GOT3 (cell line): ENCODE measurements at places on chromosomes 6 and 20.

DNA sequence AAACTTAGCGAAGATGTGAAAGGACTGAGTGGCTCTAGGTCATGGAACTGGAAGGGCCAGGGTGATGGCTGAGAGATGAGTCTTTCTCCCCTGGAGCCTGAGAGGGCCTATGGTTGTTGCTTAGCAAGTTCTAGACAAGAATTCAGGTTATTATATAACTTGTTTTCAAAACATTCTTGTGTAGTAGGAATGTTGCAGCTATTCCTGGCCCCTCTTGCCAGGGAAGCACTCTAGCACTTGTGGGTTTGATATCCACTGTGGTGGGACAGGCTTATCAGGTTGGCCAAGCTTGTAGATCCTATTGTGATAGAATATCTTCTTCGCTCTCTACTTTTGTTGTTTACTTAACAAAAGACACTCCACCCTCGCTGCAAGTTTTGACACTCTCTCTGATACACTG is 211.8 kb upstream of the CITED2 start:
- DNase-seq = no peak

DNA sequence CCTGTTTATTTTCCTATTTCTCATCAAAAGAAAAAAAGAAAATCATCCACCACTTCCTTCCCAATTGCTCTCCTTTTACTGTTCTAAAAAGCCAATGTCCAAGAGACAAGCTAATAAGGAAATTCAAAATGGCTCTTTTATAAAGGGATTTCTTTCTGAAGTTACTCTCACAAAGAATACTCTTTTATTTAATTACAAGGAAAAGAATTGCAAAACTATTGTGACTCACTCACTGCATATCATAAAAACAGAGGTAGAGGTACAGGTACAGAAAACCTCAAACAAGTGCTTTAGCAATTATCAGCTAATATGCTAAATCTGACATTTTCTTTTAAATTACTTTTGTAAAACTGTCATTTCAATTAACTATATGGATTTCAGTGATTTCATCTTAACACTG is 18.1 kb downstream of the DEK start:
- DNase-seq = no peak

- DNase-seq = no peak
These were observed 21.7 kb upstream of the MRPS10 start for GRCh38 chr6:42239333-42239732.

DNA sequence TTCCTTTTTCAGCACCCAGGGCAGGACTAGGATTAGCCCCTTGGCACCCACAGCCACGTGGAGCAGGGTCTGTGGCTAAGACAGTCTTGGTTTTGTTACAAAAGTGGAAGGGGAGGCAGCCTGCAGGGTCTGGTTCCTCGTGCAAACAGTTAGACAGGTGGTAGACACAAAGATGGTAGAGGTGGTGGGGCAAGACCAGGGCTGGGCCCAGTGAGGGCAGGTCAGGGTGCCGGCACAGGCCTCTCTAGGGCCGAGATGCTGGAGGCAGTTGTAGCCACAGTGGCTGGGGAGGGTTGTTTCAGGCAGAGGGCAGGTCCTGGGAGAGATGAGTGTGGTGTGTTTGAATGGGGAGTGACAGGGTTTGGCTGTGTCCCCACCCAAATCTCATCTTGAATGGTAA is 161.6 kb downstream of the SMOC2 start:
- DNase-seq = no peak

DNA sequence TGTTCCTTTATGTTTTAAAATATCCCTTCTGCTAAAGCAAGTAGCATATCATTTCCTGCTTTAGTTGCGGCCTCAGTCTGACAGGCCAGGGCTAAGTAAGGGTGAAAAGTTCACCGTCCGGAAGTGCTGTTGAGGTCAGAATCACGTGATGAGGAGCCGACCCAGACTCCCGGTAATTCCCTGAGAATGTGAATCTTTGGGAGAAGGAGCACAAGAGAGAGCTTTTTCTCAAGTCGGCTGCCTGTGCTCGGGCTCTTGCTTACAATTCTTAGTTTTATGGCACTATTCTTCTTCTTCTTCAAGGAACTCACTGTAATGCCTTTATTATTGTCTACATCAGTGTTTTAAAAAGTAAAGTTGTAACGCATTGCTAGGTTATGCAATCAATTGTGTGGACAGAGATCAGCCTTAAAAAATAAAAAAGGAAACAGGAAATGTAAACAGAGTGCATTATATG is 309.3 kb downstream of the PRL start:
- DNase-seq = no peak

GRCh38 chr20:34581341-34582184 is 23.0 kb downstream of the MAP1LC3A start:
- no peak for DNase-seq

- no peak for DNase-seq
These were observed 383.7 kb upstream of the CDH4 start for GRCh38 chr20:60868316-60868891.

DNA sequence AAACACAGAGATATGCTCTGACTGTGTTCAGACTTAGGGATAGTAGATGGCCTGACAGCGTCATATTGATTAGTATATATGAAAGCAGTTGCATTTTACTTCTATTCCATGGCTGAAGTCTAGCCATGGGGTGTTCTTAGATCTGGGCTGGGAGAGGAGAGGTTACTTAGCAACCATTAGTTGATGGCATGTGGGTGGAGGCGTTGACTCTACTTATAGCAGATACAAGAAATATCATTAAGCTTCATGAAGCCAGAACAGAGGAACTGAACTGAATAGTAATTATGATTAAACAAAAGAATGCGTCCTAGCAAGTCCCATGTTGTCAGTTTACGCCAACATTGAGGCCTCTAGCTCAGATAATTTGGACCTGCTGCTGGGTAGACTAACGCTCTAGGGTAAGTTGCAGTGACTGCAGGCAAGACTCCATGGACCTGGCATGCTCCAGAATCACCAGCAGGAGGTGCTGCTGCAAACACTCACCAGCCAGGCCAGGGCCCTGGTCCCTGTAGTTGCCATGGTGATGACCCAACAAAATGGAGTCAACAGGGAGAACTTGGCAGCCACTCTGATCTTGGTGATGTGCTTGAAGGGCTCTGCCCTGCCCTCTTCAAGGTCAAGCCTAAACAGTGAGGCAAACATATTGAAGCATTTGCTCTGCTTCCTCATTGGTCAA is 477.3 kb downstream of the PREX1 start:
- DNase-seq = no peak

DNA sequence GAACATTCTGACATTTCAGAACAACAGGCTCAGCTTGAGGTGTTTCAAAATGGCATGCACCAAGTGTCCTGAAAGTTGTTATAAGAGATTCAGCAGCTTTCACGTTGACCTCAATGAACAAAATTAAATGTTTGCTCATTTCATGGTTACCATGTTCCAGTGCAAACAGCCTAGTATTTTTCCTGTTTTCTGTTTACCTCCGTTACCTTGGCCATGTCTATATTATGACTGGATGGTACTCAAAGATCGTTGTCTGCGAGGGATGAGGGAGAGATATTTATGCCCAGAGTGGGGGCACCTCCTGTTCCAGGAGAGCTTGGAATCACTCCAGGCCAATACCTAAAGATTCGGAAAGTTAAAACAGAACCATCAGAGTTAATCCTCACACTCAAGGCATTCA is 83.8 kb upstream of the SASH1 start:
- no peak for DNase-seq

DNA sequence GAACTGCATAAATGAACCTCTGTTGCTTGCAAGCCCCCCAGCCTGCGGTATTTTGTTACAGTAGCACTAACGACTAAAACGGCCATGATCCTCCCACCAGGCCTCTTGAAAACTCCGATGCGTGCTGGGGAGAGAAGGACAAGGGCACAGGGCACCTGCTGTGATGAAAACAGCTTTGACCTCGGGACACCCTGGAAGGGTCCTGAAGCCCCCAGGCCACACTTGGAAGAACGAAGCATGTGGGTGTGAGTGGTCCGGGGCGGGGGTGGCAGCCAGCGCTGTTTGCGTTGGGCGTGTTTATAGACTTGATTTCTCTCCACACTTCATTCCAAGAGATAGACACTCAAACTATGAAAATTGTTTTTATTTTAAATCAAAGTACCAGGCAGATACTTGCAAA is 13.2 kb upstream of the HELZ2 start:
- no peak for DNase-seq

DNA sequence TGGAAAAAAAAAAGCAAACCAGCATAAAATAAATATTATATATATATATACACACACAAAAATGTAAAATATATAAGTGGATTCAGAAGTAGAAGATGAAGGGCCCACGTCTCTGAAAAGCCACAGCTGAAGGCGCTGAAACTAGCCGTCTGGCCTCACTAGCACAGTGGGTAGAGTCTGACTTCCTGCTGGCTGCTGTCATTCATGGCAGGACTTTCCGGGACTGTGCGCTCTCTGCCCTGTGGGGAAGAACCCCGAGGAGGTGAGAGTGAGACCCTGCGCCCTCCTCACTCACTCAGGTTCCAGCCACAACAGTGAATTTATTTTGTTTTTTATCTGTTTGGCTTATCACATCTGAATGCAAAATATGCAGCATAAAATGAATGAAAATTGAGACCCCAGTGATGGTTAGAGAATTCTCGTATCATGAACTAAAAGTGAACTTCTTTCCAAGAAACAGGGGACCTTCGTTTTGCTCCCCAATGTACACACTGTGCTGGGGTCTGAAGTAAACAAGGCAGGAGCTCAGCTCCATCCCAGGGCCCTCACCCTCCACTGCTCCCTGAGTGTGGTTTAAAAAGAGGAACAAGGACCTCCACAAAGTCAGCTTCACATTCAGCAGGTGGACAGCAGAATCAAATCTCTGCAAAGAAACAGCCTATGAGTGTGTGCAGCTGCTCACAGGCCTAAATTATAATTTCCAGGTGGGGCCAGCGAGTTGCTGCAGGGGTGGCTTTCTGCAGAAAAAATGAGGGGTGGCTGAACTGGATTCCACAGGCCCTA is 1.3 kb upstream of the RAMACL start:
- no peak for DNase-seq

DNA sequence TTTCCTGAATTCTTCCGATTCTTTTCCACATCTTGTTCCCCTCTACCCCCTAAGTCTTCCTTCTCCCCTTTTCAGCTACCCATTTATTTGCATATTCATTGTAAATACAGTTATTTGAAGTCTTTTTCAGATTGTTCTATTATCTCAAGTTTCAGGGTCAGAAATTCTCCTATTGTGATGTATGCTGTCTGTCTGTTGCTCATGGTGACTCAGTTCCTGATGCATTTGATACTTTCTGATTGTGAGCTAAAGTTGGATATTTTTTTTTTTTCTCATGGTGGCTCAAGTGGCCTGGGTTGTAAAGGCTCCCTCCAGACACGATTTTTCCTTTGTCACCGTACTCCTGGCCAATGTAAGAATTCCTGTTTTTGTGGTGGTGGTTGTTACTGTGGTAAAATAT is 4.9 kb upstream of the PI16 start:
- no peak for DNase-seq

GRCh38 chr6:133277900-133278545 is 36.9 kb downstream of the EYA4 start:
- no peak for DNase-seq

DNA sequence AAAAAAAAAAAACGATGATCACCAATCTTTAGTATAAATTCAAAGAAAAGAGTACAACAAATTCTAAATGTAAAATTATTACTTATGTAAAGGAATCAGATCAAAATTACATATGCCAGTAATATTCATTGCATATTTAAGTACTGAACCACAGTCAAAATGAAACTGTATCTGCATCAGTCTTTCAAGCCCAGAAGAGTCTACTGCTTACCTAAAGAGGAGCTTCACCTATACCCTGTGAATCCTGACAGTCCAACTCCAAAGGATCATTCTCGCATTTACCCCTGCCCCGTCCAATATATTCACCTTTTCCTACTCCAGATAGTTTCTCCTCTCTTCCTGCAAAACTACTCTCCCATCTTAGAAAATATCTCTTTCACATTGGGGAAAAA is 9.2 kb downstream of the ATG5 start:
- no peak for DNase-seq

DNA sequence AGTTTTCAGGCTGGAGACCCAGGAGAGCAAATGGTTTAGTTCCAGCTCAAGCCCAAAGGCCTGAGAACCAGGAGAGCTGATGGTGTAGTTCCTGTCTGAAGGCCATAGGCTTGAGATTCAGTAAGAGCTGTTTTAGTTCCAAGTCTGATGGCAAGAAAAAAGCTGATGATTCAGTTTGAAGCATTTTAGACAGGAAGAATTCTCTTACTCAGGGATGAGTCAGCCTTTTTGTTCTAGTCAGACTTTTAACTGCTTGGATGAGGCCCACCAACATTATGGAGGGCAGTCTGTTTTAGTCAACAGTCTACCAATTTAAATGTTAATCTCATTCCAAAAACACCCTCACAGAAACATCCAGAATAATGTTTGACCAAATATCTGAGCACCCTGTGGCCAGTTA is 2.5 kb downstream of the ZSCAN26 start:
- DNase-seq = no peak

- no peak for DNase-seq
These were observed 141.6 kb upstream of the SLC24A3 start for GRCh38 chr20:19070681-19071445.

- DNase-seq = no peak
These were observed 332.9 kb downstream of the COL12A1 start for GRCh38 chr6:74872754-74873476.

DNA sequence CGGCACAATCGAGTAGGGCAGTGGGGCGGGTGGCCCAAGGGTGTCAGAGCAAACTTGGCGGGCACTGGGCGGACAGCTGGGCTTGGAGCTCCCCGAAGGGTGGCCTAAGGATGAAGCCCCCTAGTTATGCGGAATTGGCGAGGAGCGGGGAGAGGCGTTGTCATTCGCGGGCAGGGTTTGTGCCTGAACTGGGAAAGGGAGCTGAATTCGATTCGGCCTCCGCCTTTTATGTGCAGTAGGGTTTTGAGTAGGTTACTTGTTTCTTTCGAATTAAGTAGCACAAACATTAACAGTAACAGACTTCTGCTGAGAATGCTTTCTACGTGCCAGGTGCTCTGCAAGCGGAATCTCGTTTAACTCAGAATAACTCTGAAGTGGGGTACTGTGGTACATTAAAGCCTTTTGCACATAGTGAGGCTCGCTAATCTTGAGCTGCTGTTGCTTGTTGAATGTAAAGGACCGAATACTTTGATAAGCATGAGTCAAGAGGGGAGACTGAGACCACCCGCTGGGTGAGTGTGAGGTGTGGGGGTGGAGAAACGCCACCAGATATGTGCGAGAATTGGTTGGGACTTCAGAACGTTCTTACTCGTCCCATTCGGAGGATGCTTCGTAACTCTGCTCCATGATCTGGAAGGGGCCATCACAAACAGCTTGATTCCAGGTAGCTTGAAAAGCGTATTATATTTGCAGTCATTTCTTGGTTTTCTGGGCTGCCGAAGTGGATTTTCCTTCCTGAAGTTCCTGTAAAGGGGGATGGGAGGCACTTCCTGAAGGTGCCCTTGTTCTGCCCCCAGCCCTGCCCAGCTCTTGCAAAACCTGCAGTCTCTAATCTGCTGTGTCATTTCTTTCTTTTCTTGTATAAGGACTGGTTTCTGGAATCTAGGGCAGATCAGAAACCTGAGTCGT is 833 bp downstream of the RAB5IF start:
- DNase-seq = no peak

GRCh38 chr6:85124472-85125354 is 325.2 kb upstream of the NT5E start:
- no peak for DNase-seq
